ENCODE measurements at places on chromosomes 7 and 10.

DNA sequence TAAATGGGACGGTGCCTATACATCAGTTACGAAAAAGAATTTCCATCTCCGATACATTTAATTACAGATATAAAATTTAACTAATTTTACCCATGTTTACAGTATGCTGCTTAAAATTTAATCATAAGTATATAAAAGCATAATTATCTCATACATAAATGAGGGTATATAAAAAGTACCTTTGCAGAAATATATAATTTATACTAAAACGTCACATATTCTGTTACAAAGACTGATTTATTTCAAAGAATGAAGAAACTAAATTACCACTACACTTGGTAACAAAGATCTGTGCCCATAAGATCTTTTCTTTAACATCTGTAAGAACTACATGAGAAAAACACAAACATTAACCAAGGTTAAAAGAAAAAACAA is 2.8 kb downstream of the DOCK4 start:
- no peak for DNase-seq

GRCh38 chr10:58918887-58919286 is 257.6 kb upstream of the PHYHIPL start:
- no peak for DNase-seq

DNA sequence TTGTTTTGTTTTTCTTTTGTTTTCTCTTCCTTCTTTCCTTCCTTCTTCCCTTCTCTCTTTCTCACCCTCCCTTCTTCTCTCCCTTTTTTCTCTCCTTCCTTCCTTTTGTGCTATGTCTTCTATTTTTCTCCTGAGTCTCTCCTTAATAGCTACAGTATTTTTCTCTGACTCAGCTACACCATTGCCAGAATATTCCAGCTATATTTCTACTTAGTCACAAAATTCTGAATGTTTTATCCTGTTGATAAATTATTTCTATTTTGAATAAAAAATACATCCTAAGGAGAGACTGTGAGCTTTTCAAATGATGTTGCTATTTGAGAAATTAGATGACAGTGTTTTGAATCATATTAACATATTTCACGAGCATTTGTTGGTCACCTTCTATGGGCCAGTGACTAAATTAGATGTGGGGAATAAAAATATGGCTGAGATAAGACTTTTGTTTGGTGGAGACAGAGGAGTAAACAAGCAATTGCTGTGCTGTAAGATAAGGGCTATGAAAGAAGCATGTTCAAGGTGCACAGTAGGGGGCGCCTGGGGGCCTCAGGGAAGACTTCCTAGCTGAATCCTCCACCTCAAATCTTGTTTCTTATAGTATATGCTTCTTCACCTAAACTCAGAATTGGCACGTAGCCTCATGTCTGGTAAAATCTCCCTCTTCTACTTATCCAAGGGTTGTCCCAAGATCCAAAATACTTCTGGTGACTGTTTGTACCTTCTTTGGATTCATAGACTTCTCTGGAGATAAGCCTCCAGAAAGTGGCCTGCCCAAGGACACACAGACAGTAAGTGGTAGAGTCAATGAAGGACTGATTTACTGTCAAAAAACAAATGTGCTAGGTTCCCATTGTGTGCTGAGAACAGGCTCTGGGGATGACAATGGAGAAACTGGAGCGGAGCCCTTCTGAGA is 115.5 kb upstream of the CREB5 start:
- no peak for DNase-seq

DNA sequence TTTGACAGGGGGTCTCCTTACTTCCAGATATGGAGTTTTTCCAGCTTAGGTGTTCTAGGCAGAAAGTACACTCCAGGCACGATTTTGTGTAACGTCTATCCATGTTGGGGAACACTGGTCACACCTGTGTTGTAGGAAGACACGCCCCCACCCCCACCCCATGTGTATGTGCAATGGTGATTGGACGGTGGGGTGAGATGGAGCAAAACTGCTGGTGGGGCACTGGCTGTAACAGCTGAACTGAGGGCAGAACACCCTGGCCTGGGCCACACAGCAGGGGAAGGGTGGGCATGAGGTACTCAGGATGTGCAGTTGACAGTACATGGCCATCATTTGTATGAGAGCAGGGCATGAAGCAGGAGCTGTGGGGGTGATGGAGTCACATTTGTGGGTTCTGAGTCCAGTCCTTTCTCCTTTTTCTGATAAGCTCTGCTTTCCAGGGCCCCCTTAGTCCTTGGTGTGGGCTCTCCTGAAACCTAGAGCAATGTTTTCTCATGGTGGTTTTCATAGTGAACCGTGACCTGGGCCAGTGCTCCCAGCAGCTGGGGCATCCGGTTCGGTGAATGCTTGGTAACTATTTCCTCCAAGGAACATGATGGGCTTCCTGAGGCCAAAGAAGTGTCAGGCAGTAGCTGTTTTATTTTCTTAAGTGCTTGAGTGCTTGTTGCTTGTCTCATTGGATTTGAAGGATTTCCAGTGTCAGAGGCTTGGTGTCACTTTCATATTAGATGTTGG is 63.4 kb upstream of the AQP1 start:
- DNase-seq: no peak

DNA sequence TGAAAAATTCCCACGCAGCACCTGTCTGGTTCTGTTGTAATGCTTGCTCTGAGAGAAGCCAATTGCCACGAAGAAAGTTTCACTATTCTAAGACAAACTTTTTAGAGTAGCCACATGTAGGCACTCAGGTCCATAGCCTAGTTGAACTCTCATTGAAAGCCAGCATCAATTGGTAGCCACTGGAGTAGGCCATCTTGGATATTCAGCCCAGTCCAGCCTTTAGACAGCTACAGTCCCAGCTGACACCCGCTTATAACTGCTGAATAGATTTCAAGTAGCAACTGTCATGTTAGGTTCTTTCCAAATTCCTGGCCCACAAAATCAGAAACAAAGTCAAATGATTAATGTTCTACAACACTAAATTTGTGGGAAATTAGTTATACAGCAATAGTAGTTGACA is 31.6 kb downstream of the CUBN start:
- no peak for DNase-seq

GRCh38 chr10:51029172-51029641 is 45.1 kb upstream of the PRKG1 start:
- no peak for DNase-seq

GRCh38 chr7:150727381-150727780 is 9.8 kb upstream of the GIMAP5 start:
- DNase-seq: no peak

DNA sequence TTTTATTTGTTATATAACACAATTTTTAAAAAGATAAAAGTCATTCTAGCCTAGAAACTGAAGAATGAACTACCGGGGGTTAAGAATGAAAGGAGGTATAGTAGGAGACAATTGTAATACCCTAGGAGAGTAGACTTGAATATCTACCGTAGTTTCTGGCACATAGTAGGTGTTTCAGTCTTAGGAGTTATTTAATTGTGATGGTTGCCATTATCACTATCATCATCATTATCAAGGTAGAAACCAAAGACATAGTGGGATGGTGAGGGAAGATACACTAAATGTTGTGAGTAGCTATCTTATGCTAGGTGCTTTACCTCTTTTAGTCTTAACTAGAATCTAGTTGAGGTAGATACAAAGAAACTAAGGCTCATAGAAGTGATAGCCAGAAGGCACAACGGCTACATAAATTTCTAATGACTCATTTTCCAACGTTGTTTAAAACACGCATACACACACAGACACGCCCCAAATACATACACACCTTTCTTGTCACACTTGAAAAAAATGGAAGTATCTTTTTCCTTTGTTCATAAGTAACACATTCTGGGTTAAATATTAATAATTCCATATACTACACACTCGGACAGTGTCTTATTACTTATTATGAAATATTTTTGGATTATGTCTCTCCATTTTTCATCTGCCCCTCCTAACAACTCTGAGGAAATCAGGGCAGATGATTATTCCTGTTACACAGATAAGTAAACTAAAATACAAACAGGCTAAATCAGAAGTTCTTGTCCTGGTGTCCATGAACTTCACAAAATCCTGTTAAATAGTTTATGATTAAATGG is 2.0 kb upstream of the ANLN start:
- no peak for DNase-seq

GRCh38 chr7:7535691-7536090 is at the start of gene COL28A1:
COL28A1 (minus strand) TSS chr7:7535873; CDS start chr7:7532875, 2,998 bp downstream.
- no peak for DNase-seq

DNA sequence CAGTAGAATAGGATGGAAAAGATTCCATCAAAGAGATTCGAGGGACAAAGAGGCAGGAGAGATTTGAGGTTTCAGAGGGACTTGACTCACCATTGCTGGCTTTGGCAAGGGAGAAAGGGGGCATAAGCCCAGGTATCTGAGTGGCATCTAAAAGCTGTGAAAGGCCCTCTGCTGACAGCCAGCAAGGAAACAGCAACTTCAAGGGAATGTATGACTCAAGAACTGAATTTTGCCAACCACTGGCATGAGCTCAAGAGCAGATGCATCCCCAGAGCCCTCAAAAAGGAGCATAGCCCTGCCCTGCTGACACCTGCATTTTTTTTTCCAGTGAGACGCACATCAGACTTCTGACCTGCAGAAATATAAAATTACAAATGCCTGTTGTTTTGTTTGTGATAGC is 19.6 kb upstream of the ADAM12 start:
- DNase-seq: no peak

- DNase-seq: no peak
Measured at GRCh38 chr10:102646610-102647442, 2.5 kb downstream of the TRIM8 start.

GRCh38 chr7:141263983-141264382 is 190.1 kb downstream of the TMEM178B start:
- no peak for DNase-seq

DNA sequence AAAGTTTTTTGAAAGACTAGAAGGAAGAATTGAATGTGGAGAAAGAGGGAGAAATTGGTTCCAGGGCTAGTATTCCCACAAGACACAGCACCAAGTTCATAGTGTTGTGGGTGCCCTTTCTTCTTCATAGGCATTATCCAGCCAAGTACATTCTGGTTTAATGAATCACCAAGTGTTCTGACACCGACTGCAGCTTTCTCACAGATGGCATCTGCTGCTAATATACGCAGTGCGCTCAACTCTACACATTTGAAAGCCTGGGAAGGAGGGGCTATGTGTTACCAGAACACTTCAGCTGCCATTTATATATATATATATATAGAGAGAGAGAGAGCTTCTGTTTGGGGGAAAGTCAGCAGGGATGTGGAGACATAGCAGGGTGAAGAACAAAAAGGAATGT is 1168.4 kb downstream of the GATA3 start:
- DNase-seq: no peak

DNA sequence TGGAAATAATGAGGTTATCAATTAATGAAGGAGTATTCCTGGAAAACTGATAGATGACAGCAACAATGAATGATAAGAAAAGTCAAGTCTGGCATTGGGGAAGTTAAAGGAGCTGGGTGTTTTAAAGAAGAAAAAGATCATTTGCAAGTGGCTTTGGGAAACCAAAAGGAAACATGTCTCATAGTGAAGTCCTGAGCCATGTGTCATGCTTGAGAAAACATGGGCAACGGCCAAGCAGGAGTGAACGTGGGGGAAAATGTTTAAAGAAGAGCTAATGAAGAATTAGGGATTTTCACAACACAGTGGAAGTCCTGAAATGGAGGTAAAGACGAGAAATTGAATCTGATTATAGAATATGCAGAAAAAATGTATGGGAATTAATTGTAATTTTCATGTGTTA is 1383.2 kb upstream of the CELF2 start:
- DNase-seq: no peak

DNA sequence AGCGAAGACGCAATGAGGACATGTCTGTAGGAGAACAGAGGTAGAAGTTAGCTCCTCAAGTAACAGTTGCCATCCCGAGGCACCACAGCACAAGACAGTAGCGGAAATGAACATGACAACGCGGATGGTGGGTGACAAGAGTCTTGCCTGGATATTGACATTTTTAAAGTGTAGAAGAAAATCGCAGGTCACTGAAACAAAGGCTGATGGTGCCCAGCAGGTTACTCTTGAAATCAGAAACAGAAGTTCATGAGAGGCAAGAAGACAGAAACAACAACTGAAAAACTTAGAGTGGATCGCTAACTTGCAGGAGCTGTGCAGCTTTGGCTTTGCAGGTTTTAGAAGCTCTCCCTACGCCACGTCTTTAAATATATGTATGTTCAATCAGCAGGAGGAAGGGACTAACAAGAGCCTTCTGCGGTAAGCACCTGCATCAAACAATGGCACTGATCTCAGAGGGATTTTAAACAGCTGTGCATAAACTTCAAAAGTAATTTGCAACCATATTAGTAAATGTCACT is 1.8 kb downstream of the PRKCQ start:
- DNase-seq: no peak

DNA sequence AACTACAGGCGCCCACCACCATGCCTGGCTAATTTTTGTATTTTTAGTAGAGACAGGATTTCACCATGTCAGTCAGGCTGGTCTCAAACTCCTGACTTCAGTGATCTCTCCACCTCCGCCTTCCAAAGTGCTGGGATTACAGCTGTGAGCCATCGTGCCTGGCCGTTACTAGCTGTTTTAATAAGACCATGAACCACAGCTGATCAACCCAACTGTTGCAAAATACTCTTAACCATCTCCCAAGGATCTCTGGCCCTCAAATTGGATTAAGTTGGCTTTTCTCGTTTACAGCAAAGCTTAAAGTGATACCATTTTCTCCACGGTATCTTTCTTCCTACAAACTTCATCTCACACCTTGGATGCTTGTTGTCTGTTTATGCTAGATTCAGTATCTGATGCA is 18.3 kb downstream of the ZFAND2A start:
- DNase-seq: no peak

DNA sequence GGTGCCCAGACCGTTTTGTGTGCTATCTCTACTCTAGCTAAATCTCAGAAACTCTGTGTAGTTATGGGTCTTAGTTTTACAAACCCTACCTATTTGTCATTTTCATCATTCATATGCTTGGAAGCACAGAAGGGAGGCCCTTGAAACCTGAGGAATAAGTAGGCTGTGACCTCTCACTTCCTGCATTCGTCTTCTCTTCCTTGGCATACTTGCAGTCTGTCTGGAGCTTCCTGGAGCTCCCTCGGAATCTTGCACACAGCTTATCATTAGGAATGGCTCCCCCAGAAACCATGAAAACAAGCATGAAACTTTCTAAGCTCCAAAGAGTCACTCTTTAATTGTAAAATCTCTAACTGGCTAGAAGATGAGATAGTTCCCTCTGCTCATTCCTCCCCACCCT is 376.9 kb upstream of the MYO3A start:
- DNase-seq: no peak

DNA sequence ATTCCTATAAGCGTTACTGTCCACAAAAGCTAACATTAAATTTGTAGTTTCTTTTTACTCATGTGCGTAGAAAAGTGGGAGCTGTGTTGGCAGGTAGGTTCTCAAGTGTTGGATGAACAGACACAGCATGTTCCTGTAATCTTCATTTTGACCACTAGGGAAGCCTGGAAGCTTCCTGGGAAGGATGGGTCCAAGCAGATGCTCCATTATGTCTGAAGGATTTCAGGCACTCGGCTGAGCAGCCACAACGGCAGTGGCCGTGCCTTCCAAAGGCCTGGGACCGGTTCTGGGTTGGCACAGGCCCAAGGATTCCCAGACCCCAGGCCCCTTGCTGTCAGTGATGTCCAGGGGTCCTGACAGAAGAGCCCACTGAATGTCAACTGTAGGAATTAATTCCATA is 386.3 kb downstream of the TNS3 start:
- DNase-seq: no peak

Data from NCI-H774 (cell line).